ENCODE measurements at places on chromosomes 6 and 20.
A peak's percentile ranks its signal among the peaks of the same experiment; 100 is the strongest.

GRCh38 chr20:35854713-35855348 lies 83.0 kb downstream of the PHF20 start:
- no peak for DNase-seq

- no peak for DNase-seq
Observed at GRCh38 chr6:119339941-119340456, 9.6 kb downstream of the MAN1A1 start.

- DNase-seq, result no peak
Observed at GRCh38 chr6:110976575-110976974, 5.3 kb upstream of the RPF2 start.

DNA sequence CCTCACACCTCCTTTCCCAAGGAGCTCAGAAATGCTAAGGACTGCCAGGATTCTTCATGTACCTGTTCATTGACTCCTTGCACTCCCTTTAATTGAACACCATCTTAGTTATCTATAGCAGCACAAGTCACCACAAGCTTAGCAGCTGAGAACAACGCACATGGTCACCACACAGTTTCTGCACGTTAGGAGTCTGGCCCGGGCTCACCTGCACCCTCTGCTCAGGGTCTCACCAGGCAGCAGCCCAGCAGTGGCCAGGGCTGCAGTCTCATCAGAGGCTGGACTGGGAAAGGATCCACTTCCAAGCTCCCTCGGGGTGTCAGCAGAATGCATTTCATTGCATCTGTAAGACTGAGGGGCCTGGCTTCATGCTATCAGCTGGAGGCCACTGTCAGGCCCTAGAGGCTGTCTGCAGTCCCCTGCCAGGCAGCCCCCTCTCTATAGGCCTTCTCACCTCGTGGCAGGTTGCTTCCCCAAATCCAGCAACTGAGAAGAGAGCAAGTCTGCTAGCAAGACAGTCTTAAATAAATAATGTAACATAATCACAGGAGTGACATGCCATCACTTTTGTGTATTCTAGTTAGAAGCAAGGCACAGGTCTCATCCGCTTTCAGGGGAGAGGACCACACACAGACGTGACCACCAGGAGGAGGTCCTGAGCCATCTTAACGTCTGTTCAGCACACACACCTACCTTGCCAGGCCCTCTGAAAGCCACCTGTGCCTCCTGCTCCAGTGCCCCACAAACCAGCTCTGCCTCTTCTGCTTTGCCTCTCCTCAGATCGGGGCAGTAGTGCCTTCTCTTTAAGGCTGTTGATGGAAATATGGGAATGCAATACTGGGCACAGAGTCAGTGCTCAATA lies 165.2 kb upstream of the CST7 start:
- no peak for DNase-seq

- no peak for DNase-seq
Observed at GRCh38 chr20:59250293-59250692, 50.1 kb upstream of the EDN3 start.

DNA sequence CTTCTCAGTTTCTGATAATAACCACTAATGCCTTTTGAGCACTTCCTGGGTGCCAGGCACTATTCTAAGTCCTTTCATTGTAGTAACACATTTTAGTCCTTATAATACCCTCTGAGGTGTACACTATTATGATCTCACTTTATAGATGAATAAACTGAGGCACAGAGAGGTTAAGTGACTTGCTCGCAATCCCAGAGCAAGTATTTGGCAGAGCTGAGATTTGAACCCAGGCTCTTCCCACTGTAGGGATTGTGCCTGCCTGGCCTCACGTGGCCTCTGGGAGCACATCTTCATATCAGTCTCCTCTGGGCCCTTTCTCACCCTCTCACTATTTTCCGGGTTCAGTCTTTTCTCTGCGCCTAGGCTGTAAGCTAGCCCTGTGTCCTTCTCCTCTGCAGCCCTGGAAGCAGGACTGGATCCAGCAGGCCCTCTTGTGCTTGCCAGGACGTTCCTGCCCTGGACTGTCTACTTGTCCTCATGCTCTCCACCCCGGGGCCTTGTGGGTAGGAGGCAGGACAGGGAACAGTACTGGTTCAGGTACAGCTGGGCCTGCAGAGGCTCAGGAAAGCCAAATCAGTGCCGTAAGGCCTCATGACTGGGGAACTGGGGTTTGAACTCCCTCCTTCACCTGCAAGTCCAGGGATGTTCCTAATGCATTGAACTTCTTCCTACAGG lies 139.6 kb downstream of the VEGFA start:
- no peak for DNase-seq

DNA sequence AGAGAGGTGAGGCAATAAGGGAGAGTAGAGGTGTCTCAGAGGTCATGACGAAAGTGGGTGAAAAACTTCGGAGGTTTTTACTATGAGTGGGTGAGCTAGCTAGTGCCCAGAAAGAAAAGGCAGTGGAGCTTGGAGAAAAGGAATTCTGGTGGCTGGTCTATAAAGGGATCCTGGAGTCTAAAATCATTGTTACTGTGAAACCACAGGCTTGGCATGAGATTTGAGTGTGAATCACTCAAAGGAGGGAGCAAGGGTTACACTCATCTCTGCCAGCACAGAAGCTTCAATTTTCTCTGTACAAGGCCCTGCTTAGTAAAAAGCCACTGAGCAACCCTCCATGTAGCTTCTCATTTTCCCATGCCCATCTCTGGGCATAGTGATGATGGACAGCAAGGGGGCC lies 47.5 kb downstream of the CD83 start:
- no peak for DNase-seq

DNA sequence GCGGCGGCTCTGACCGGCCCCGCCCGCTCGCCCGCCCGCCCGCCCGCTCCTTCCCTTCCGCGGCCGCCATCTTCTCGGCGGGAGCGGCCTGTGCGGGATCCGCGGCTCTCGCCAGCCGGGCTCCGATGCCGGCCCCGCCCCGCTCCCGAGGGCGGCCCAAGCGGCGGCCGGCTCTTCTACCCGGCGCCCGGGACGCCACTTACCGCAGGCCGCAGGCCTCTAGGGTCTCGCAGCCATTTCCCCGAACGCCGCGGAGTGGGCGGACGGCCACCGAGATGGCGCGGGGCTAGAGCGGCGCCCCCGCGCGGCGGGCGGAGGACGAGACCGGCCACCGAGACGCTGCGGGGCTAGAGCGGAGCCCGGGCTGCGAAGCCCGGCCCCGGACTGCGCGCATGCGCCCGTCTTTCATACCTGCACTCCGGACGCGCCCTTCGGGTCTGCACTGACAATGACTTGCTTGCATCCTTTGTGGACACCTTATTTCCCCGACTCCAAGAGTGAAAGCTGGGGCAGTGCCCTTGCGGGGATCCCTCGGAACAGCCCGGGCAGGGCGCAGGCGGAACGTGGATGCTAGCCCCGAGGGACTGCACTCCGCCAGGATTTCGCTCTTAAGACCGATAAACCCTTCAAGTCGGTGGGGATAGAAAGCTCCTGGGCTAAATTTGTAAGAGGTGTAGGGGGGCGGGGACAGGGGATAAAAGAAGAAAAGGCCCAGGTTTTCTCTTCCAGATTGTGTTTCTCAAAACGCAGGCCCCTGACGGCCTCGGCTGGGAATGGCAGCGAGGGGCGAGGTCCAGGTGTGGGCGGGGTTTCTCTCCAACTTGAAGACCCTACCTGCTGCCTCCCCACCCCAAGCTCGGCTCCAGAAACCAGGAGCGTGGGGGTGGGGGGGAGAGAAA lies at the start of gene DIDO1:
DIDO1 (minus strand) TSS at position 277 of the 899 bp plus-strand sequence.
- DNase-seq, result peak; percentile 83

DNA sequence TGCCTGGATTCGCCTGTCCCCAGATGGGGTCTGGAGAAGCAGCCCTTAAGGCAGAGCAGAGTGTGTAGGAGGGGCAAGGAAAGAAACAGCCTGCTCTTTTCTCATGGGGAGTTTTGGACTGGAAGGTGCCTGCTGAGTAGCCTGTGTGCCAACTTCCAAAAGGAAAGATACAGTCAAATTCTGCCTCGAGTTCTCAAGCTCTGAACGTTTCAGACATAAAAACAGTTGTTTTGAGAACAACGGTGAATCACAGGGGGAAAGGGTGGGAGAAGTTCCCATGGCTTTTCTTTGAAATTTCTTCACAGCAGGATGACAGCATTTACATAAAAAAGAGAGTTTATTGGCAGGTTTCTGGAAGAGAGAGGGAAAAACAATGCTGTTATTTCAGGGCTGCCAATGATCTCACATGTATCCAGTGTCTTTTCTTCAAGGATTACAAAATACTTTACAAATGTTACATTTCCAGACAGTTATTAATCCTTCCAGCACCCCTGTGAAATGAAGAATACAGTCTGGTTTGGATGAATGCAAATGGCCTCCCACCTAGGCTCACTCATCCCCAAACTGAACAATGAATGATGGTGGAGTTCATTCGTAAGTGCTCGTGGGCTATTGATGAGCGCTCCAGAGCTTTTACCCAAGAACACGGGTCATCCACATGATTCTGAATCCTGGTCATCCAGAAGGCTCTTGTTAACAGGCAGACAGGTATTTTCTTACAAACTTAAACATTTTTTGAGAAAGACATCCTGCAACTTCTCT lies 33.8 kb upstream of the ECI2 start:
- DNase-seq, result no peak

GRCh38 chr6:155660251-155660977 lies 204.8 kb upstream of the NOX3 start:
- no peak for DNase-seq

GRCh38 chr20:33919653-33920052 lies 74.1 kb upstream of the RALY start:
- no peak for DNase-seq

DNA sequence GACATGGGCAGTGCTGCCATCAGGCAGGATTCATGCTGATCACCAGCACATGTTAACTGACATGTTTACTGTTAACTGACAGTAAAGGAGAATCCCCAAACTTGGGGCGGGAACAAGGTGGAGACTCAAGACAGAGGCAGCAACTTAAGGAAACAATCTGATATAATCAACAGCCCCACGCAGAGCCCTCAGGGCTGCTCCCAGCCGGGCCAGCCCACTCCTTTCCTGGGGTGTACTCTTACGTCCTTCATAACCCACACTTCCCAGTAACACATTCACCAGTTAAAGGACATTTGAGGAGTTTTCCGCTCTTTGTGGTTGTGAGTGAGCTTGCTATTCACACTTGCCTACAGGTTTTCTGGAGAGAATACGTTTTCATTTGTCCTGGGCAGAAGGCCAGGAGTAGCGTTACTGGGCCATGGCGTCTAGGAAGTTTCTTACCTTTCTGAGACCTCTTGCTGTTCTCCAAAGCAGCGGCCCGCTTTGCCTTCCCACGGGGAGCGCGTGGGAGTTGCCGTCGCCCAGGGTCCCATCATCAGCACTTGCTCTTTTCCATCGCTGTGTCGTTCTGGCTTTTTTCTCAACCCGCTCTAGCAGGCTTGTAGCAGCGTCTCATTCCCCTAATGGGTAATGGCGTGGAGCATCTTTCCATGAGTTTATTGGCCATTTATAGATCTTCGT lies 56.4 kb downstream of the FOXF2 start:
- DNase-seq, result no peak

GRCh38 chr6:44309092-44309491 lies 4.1 kb downstream of the AARS2 start:
- no peak for DNase-seq

- DNase-seq, result no peak
Observed at GRCh38 chr20:24777746-24778145, 171.3 kb upstream of the CST7 start.

GRCh38 chr6:116797585-116797984 lies 31.3 kb downstream of the GPRC6A start:
- DNase-seq, result no peak

GRCh38 chr6:133953634-133954415 lies 801 bp downstream of the TBPL1 start:
- DNase-seq, result no peak

- DNase-seq, result no peak
Observed at GRCh38 chr6:42338744-42339222, 112.9 kb downstream of the TRERF1 start.

DNA sequence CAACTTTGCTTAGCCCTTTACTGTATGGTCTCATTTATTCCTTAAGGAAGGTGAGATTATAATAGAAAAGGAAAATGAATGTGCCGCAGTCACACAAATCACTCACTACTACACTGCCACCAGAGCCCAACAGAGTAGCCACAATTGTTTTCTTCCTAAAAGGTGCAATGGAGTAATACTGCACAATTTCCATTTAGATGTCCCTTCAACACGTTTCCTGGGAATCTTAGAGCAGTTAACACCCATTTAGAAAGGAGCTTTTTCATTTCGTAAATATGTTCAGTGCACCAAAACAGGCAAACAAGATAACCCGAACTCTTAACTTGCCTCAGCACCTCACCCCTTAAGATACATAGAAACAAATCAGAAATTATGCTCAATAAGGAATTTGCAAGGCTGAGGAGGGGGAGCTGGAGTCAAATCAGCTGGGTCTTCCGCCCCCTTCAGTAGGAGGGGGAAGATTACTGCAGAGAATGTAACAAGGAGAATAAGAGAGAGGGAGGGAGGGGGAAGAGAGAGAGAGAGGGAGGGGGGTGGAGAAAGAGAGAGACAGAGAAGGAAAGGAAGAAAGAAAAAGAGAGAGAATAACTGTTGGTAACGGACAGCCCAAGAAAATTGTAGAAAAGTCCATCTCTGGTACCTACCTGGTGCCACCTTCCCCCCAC lies 155.5 kb downstream of the BCAS1 start:
- DNase-seq, result no peak

GRCh38 chr20:22350624-22351023 lies 233.7 kb downstream of the FOXA2 start:
- DNase-seq, result no peak

- no peak for DNase-seq
Observed at GRCh38 chr20:34920055-34920454, 35.6 kb downstream of the GSS start.

- no peak for DNase-seq
Observed at GRCh38 chr6:163281634-163282033, 132.9 kb upstream of the QKI start.

DNA sequence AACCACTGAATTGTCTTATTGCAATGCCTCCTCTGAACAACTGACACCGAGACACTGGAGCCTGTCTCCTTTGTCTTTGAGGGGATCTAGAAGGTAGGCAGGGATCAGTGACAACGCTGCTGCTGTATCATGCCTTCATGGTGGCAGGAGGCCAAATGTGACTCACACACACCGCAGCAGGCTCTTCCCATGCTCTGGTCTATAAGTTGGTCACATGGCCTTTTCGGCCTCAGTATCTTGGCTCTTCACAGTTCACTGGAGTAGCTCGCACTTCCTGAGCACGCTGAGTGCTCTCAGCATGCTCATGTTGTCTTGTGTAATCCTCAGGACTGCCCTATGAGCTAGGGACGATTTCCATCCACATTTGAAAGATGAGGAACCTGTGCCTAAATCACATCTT lies 167.4 kb upstream of the PCSK2 start:
- no peak for DNase-seq

DNA sequence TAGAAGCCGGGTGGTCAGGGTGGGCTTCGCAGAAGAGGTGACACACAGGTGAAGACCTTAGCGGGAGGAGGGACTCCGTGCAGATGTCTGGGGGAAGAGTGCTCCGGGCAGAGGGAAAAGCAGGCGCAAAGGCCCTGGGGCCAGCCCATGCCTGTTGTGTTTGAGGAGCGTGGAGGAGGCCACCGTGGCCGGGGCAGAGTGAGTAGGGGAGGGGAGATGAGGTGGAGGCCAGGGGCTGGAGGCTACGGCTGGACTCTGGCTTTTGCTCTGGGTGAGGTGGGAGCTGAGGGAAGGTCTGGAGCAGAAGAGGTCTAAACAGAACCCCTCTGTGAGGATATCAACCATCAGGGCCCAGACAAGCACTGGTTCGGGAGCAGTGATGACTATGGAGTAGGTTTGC lies 244.0 kb downstream of the PREX1 start:
- no peak for DNase-seq

- DNase-seq, result no peak
Observed at GRCh38 chr20:31517373-31517772, 3.1 kb downstream of the HM13 start.

- DNase-seq, result no peak
Observed at GRCh38 chr6:125966569-125966968, 10.0 kb downstream of the HINT3 start.

- no peak for DNase-seq
Observed at GRCh38 chr6:154821099-154821498, 87.9 kb downstream of the SCAF8 start.

All from T-helper 9 cell (primary cell).